ENCODE measurements at places on chromosomes 5 and 9.

DNA sequence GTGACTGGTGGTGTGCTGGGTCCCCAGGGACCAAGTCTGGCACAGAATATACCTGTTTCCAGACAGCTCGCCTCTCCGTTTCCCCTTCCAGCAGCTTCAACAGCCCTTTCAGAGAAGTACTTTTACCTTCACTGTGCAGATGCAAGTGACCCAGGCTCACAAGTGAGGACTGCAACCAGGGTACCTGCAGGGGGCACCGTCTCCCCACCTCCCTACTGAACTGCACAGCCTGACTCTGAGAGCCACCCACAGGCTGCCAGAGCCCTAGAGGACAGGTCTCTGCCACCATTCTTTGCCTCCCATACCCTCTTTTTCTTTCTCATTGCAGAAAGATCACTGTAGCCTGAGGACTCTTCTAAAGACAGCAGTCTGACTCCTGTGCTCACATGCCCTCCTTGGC is 15.4 kb downstream of the IL9 start:
- DNase-seq = no peak

DNA sequence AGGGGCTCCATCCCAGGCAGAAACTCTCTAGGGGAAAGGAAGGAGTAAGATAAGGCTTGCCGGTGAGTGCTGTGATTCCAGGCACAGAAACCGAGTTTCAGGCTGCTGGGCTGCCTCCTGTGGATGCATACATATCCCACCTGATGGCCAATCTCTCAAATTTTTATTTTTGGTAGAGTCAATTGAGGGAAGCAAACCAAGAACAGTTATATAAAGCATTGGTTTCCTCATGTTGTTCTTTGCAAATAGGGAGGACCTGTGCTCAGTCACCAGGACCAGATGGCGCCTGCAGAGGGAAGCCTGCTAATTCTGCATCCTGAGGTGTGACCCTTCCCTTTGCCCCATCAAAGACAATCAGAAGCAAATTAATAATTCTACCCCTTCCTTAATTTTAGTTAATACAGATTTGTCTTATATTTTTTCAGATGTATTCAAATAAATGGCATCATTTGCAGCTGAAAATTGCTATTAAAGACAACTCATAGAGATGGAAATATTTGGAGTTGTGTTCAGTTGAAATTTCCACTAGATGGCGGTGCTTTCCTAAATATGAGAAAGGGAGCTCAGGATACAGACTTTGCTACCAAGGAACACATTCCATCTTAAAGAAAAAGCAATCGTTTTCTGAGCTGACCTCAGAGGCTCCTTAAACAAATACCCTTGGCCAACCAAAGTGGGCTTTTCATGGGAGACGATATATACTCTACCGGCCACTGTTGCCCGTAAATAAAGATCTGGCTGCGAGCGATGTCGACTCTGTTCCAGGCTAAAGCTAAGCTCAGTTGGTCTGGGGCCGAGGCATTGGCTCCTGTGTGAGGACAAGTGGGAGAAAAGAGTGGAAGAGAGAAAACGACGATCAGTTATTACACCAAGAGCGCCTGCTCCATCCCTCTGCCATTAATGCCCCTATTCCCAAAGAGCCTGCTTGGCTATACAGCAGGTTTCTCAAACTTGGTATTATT is 225.7 kb upstream of the KLF9 start:
- DNase-seq = no peak

GRCh38 chr5:167804512-167805220 is 486.8 kb upstream of the WWC1 start:
- DNase-seq = no peak

DNA sequence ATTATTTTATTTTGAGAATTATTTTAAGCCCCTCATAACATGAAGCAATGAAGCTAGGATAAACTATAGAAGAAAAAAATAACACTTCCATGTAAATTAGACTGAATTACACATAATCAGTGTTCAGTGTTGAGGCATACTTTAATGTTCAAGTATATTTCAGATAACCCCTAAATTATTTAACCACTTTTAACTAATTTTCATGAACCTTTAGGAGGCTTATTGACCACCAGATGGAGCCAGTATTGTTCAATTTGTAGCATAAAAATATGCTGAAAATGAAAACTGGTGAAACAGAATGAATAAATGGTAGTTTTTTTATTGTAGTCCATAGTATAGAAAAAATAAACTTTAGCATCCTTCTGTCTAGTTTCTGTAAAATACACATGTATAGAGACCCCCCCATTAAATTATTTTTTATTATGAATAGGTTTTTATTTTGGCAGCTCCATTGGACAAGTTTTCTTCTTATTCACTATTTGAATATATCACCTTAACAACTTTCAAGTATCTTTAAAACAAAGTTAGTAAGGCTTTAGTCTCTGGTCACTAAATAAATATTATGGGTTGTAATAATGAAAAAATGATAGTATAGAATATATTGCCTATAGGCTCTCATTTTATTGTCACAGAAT is 190.1 kb downstream of the CWC27 start:
- DNase-seq = no peak

GRCh38 chr5:95380103-95380628 is 11.0 kb upstream of the FAM81B start:
- DNase-seq = no peak

DNA sequence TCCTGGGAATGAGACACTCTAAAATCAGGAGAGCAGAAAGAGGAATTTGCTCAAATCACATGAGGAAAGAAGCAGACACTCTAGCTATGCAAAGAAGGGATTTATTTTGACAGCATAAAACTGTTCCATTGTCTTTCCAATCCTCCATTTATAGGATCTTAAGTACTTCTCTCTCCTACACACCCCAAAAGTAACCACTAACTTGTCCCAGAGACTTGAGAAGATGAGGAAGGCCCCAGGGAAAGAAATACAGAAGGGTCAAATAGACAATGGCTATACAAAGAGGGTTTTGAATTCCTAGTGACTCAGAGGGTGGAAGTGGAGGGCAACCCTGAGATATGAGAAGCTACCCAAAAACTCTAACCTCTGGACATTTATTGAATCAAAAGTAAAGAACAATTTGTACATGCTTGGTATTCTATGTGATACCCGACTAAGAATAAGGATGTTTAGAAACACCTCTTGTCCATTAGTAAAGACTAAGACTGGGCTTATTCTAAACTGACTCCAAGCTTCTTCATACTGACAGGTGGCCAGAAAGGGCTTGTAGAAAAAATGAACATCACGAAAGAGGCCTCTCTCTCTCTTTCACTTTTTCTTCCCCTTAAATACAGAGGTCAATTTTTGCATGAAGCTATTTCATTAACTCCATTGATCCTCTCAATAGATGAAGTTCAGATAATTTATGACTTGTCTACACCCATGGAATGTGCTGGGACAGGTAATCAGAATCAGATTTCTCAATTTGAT is 20.6 kb downstream of the DMAC1 start:
- no peak for DNase-seq

DNA sequence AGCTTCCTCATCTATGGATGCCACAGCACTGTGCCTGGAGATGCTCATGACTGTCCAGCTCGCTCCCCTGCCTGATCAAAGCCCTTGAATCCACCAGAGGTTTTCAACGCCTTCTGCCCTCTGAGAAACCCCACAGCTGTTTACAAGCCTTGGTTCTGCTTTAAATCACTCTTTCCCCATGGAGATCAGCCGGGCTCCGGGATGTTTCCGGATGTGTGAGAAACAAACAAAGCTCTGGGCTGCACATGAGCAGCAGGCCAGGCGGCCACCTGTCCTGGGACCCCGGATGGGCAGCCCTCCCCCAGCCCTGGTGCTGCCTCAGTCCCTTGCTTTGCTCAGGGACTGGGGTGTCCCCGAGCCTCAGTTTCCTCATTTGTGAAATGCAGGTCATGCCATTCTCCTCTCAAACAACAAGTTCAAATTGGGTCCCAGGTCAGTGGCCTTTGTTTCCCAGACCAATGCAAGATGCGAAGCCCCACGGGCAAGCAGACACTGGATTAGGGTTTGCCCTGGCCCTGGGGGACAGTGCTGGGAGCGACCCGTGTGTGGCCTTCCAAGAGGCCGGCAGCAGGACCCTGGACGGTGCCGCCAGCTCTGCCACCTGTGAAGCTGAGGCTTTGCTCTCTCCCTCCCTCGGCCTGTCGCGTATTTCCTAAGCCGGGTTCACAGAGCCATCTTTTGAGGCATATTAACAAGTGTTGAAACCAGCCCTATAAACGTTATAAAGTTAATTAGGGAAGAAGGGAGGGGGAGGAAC is 42.4 kb upstream of the PHYKPL start:
- no peak for DNase-seq

GRCh38 chr5:169166078-169166477 is 134.9 kb downstream of the SLIT3 start:
- DNase-seq = no peak

- no peak for DNase-seq
These were observed 1.3 kb downstream of the PTCH1 start for GRCh38 chr9:95515272-95516113.

- no peak for DNase-seq
These were observed 47.6 kb upstream of the ADCY2 start for GRCh38 chr5:7348168-7348854.

DNA sequence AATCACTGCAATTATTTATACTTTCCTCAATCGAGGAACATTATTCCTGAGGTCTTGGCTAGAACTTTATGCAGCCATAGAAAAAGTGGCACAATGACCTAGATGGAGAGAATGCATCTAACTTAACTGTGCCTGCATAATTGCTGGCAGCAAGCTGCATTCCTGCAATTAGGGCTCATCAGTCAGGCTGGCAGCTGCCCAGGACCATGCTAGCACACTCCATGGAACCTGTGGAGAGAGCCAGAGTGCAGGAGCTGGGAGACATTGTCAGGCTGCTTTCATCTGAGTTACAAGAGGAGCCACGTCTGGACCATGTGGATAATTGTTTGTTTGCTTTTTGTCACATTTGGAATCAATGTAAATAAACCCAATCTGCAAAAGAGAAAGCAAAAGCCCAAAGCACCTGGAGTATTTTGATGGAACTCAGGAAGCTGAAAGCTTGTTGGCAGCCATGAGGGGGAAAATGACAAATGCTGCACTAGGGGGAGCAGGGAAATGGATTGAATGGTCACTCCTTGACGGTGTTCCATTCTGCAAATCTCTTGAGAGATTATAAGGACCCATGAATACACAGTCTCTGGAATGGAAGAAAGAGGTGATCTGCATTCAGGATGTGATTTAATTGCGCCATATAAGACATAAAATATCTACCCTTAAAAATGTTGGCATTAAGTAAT is 839.9 kb downstream of the MAT2B start:
- DNase-seq = no peak

GRCh38 chr5:89930591-89931392 is 478.8 kb downstream of the CETN3 start:
- no peak for DNase-seq

GRCh38 chr9:69377981-69378380 is 53.0 kb downstream of the ENTREP1 start:
- DNase-seq = no peak

DNA sequence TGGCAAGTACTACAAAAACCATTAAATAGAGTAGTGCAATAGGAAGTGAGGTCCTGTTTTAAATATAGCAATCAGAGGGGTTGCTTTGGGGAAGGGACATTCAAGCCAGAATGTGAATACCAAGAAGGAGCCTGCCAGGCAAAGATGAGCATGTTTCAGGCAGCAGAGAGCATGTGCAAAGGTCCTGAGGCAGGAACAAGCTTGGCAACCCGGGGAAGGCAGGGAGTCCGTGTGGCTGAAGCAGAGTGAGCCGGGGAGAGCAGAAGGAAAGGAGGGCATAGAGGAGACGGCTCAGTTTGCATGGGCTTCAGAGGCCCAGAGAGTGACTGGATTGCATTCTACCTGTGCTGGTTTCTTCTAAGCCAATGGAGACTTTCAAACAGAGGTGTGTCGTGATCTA is 22.7 kb upstream of the CPLX2 start:
- no peak for DNase-seq

GRCh38 chr5:42751044-42751443 is 5.6 kb upstream of the CCDC152 start:
- DNase-seq = no peak

GRCh38 chr9:120910643-120911042 is 16.0 kb downstream of the TRAF1 start:
- DNase-seq = no peak

- no peak for DNase-seq
These were observed 10.5 kb upstream of the PSIP1 start for GRCh38 chr9:15521254-15521653.

GRCh38 chr5:177595026-177595585 is 3.1 kb downstream of the TMED9 start:
- DNase-seq = no peak

DNA sequence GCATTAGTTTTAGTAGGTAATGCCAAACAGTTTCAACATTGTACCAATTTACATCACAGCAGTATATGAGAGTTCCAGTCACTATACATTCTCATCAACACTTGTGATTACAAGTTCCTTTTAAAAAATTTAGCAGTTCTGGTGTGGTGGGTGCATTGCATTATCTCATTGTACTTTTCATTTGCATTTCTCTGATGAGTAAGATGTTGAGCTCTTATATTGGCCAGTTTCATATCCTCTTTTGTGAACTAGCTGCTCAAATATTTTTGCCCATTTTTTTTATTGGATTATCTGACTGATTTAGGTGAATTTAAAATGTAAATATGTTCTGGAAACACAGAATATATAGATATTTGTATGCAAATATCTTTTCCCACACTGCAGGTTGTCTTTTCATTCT is 160.9 kb upstream of the NR3C1 start:
- DNase-seq = no peak

GRCh38 chr5:69113851-69114250 is 20.0 kb downstream of the SLC30A5 start:
- no peak for DNase-seq

GRCh38 chr9:93090091-93090655 is 5.8 kb upstream of the CARD19 start:
- no peak for DNase-seq

DNA sequence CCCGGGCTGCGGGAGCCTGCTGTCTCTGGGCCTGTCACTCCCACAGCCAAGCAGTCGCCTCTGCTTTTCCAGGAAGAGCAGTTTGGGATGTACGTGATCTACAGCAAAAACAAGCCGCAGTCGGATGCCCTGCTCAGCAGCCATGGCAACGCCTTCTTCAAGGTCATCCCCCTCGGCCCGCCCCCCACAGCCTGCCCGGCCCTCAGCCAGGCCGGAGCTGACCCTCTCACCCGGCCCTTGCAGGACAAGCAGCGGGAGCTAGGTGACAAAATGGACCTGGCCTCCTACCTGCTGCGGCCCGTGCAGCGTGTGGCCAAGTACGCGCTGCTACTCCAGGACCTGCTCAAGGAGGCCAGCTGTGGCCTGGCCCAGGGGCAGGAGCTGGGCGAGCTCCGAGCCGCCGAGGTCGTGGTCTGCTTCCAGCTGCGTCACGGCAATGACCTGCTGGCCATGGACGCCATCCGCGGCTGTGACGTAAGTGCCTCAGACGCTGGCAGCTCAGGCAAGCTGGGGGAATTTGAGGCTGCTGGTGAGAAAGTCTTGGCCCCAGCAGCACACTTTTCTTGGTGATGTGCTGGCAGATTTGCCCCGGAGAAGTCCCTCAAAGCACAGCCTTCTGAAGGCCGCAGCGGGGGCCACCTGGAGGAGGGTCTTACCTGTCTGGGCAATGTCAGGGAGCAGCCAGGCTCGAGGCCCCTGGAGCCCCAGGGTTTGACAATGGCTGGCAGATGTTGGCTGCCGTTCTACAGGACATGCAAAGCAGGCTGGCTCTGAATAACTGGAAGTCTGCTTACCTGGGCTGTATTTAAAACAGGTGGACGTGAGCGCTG is 20.1 kb upstream of the LRRC14B start:
- no peak for DNase-seq

Data from activated T-helper 1 cell treated with anti-CD3 and anti-CD28 coated beads, Interleukin-12 subunit alpha, Interleukin-12 subunit beta, Interleukin-2, Interleukin-4 antibody, amounts not matched to agents 30 ng/mL and 10 ng/mL and 1 ng/mL, durations not matched to agents 14 hours and 24 hours and 36 hours (primary cell).